Inflammatory macrophage treated with lipopolysaccharide for 4 hours (primary cell): ENCODE measurements at places on chromosomes 6 and 20.

DNA sequence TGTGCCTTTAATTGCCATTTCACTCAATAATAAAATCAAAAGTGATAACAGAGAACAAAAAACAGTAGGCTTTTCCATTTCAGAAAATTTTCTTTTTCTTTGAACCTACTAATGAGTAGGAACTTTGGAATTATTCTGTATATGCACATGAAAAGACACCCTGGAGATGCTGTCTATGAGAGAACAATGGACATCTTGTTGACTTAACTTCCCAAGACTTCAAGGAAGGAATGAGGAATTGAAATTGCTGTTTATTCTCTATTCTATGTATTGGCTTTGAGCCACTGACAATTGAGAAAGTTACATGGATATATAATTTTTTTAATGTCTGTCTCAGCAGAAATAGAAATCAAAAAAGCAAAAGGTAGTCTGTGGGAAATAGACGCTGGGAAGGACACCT is 98.6 kb upstream of the PCSK2 start:
- no peak for DNase-seq

DNA sequence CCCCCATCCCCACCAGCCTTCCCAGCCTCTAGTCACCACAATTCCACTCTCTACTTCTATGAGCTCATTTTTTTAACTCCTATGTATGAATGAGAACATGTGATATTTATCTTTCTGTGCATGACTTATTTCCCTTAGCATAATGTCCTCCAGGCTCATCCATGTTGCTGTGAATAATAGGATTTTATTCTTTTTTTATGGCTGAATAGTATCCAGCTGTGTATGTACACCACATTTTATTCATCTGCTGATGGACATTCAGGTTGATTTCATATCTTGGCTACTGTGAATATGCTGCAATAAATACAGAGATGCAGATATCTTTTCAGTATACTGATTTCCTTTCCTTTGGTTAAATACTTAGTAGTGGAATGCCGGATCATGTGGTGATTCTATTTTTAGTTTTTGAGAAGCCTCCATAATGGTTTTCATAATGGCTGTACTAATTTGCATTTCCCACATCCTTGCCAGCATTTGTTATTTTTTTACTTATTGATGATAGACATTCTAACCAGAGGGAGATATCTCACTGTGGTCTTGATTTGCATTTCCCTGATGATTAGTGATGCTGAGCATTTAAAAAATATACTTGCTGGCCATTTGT is 194.9 kb downstream of the PACRG start:
- no peak for DNase-seq

DNA sequence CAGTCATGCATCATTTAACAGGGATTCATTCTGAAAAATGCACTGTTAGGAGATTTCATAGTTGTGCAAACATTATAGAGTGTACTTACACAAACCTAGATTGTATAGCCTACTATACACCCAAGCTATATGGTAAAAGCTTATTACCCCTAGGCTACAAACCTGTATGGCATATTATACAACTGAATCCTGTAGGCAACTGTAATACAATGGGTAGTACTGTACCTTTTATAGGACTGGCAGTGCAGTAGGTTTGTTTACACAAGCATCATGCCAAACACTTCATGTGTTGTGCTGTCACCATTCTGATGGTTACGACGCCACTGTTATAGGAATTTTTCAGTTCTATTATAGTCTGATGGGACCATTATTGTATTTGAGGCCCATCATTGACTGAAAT is 39.3 kb upstream of the KHDC1 start:
- no peak for DNase-seq

DNA sequence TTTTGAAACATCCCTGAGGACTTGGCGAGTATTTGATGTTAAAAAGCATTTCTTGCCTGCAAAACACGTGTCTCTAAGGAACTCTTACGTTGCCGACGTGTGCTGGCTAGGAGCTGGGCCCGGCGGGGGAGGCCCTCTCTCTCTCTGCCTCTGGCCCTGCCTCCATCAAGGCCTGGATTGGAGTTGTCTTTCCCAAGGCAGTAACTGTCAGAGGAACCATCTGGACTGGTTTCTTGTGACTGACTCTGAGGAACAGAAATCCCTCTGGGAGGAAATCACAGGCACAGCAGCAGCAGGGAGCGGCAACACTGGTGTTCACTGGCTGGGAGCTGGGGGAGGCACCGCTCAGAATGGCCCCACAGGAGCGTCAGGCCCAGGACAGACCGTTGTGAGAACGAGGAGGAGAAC is 244.2 kb downstream of the NRN1 start:
- no peak for DNase-seq

DNA sequence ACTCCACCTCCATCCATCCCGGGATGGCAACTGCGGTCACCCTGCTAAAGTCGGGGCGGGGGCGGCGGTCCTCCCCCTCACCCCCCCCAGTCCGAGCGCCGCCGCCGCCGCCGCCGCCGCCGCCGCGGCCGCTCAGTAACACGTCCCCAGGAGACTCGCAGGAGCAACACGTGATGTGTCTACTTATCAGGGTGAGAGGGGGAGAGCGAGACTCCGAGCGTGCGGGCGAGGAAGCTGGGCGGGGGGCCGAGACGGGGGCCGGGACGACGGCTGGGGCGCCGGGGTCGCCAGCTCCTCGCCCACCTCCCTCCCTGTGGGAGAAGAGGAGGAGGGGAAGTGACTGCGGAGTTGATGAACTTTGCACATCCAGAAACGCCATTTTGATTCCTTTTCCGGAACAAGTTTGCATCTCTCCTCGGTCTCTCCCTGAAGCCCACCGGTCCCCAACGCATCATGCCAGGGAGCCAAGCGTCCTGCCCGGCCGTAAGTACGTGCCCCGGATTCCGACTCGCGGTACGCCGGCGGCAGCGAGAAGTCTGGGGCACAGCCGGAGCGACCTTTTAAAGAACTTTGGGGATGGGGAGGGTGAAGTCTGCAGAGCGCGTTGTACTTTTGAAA is at the start of gene RREB1:
Gene RREB1, plus strand, starts transcription at position 384 of the 618 bp plus-strand sequence. CDS start 73,951 bp downstream, outside the sequence.
- DNase-seq: peak; percentile 52

DNA sequence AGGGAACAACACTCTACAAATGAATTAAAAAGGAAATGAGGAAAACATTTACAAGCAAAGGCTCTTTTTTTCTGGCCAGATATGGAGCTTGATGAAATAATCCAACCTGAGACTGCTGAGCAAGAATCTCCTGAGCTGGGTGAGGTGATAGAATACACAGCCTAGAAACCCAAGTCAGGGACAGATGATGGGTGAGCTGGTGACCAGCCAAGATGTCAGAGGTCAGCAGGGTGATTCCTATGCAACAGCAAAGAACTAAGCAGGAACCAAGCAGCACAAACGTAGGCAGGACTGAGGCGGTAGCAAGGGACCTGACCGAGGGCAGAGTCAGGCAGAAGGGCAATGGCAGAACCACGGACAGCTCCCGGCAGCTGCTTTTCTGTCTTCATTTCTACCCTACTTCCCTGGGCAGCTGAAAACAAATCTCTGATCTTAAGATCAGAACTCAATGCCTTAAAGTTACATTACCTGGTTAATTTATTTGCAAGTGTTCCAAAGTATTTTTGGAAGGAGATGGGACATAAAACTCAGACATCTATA is 75.1 kb downstream of the CDC40 start:
- no peak for DNase-seq

GRCh38 chr6:80214436-80215022 is 108.1 kb downstream of the BCKDHB start:
- peak; percentile 42 for DNase-seq

DNA sequence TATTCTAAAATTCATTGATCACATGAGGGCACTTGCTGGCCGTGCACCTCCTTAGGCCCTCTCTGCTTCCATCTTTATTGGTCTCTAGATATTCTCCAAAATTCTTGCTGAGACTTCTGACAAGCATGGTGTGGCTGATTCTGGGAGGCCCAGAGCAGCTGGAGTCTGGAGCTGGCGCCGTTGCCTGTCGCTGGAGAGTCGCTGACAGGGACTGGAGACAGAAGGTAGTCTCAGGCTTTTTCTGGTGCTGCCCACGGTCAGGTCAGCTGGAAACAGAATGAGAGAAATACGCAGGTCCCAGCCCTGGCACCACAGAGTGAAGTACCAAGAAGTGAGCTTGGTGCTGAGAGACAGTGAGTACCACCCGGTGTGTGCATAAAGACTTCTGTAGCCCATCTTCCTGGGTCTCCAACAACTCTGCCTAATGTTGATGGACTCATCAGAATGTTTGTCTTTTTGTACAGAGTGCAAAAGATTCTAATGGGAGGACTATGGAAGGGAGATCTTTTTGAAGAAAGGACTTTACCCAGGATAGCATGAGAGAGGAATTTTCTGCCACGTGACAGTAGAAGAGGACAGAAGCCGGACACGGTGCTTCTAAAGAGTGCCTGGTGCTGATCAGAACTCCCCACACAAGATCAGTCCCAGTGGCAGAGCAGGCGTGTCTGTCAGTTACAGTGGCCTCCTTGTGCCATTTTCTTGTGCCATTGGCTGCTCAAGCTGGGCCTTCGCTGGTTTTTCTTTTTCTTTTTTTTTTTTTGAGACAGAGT is 1.8 kb upstream of the ALDH8A1 start:
- DNase-seq: no peak

DNA sequence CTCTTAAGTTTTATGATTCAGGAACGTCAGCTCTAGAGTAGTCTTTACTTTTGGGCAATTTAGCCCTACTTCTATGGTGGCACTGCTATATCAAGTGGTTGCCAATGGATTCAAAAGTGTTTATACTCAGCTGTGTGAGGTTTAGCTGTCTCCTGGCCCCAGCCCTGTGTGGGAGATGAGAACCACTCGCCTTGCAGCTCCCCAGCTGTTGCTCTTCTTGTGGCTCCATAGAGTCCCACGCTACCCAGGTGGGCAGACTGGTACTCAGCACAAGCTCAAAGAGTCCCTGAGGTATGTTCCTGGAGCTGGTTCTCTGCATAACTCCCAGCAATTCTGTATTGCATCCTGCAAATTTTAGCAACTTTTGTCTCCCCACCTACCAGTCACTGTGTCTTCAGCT is 59.6 kb downstream of the C6orf118 start:
- no peak for DNase-seq

DNA sequence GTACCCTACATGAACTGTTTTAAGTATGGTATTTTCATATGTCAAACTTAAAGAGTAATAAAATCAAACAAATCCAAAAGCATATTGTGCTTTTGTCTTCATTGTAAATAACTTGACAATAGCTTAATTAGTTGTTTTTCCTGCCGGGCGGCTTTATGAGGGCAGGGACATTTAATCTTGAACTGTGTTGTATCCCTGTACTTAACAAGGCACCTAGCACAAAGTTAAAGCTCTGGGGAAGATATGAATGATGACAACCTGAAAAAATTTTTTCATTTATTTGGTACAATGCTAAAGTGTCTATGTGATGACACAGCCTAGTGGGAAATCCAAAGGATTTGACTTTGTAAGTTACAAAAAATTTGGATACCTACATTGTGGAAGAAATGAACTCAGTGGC is 502 bp upstream of the HACE1 start:
- no peak for DNase-seq

DNA sequence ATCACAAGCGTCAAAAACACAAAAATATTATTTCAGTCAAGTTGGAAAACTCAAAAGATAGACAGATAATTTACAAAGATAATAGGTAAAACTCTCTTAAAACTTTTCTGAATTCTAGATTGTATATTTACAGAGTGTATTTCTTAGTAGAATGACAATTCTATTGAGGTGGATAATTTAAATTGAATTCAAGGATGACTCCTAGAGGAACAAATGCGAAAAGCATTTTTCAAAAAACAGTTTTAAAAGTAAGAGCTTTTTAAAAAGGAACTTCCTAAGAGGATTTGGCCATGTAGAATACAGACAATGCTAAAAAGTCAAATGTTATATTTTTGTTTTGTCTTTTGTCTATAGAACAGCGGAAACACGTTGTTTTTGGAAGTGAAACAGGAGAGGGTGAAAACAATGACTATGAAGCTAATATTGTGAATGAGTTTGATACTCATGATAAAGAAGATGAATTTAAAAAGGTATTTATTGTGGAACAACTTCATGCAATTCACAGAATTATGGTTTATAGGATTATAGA is 90.1 kb downstream of the DNAH8 start:
- no peak for DNase-seq

DNA sequence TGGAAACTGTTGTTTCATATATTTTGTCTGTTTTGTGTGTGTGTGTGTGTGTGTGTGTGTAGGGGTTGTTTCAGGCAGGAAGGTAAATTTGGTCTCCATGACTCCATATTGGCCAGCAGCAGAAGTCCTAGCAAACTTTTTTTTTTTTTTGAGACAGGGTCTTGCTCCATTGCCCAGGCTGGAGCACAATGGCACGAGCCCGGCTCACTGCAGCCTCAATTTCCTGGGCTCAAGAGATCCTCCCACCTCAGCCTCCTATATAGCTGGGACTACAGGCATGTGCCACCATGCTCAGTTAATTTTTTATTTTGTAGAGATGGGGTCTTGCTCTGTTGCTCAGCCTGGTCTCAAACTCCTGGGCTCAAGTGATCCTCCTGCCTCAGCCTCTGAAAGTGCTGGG is 75.8 kb downstream of the PRDM1 start:
- DNase-seq: no peak
